ENCODE measurements at places on chromosomes 11 and 22.

- no peak overlapping the region for H3K27ac ChIP-seq
- no peak overlapping the region for H3K4me3 ChIP-seq
- H3K27me3 ChIP-seq: peaks cover 2% of the 10 kb centered on the region
- H3K36me3 ChIP-seq: no peaks in the 10 kb centered on the region
- DNase-seq: peak; percentile 36
- H3K4me1 ChIP-seq: no peaks in the 10 kb centered on the region
These were observed 64.6 kb downstream of the ARHGEF12 start for GRCh38 chr11:120400564-120401364.

- no peaks in the 10 kb centered on the region for H3K4me1 ChIP-seq
- no peak for DNase-seq
- peaks cover 61% of the 10 kb centered on the region for H3K27me3 ChIP-seq
These were observed 49.4 kb upstream of the JAM3 start for GRCh38 chr11:134019500-134019899.

DNA sequence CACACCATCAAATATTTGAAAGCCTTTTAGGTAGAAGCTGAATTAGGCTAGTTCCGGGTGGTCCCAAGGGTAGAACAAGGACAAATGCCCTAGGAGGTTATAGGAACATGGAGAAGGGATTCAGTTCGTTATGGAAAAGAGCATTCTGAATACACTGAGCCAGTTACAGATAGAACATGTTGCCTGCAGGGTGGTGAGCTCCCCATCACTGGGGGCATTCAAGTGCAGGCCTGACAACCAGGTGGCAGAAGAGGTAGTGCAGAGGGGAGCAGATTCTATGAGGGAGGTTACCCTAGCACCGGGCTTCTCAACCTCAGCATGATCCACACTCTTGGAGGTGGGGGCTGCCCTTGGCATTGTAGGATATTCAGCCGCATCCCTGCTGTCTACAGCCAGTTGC, 24.2 kb downstream of the LIF start:
- H3K4me1 ChIP-seq: peaks cover 14% of the 10 kb centered on the region
- no peaks in the 10 kb centered on the region for H3K36me3 ChIP-seq
- H3K4me3 ChIP-seq: no peak overlapping the region
- no peaks in the 10 kb centered on the region for H3K27me3 ChIP-seq
- no peak overlapping the region for H3K27ac ChIP-seq

DNA sequence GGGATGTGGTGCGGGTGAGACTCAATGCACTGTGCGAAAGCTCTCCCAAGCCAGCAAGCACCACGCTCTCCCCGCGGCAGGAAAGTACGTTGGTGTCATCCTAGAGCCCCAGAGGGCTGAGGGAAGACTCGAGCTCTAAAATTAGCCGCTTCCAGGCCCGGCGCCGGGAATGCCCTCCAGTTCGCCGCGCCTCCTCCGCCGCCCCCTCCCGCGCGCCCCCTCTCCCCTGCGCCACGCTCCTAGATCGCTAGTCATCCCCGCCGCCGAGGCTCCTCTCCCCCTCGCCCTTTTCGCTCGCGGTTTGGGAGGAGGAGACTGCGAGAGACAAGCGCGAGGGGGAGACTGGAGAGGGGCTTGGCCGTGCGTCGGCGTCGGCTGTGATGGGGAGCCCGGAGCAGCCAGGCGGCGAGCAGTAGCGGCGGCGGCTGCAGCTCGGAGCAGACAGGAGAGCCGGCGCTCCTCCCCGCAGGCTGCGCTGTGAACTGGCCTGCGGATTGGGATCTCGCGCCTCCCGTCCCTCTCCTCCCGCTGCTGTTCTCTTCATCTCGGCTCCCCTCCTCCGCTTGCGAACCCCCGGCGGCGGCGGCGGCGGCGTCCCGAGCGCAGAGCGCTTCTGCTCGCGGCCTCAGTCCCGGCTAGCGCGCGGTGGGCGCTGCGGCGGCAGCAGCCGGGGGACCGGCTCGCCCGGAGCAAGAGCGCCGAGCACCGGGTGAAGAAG, at the start of gene FAT3:
Gene FAT3, plus strand, starts transcription at position 412 of the 718 bp plus-strand sequence. CDS start 127,295 bp downstream, outside the sequence.
- H3K4me3 ChIP-seq: peak within 1 kb of the TSS; percentile 57
- no peak within 1 kb of the TSS for H3K27ac ChIP-seq
- no peaks in the 10 kb centered on the region for H3K36me3 ChIP-seq
- H3K4me1 ChIP-seq: no peaks in the 10 kb centered on the region

DNA sequence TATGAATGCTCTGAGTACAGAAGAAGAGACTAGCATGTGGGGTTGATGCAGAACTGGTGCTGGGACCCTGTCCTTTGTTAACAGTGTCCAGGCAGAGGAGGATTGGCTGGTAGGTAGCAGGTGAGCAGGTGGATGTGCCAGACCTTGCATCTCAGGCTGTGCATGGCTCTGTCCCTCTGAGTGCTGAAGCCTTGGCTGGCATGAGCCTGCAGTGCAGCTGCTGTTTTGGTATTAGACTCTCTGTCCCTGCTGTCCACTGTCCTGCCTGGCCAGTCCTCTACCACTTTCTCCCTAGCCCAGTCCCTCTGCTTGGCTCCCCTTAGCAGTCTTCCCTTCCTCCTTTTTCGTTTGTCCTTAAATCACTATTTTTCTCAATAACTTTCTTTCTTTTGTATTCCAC, 213.6 kb upstream of the ZBED5 start:
- no peaks in the 10 kb centered on the region for H3K4me1 ChIP-seq
- no peak overlapping the region for H3K27ac ChIP-seq
- no peaks in the 10 kb centered on the region for H3K27me3 ChIP-seq
- no peak for DNase-seq

DNA sequence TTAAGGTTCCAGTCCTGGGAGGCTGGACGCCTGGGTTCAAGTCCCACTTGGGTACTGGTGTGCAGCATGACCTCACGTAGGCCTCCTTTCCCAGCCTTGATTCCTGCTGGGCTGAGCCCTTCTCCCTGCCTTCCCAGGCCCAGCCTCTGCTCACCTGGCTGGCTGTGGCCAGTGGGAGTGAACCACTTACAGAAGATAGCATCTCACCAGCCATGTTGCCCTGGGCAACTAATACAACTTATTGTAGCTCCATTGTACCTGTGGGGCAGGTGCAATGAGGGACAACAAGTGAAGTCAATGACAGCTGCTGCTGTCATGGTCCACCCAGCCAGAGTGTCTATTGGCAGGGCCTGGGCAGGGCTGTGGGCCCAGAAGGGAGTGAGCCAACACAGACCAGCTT, 48.4 kb upstream of the MPEG1 start:
- H3K36me3 ChIP-seq: no peaks in the 10 kb centered on the region
- no peaks in the 10 kb centered on the region for H3K27me3 ChIP-seq

- no peak for DNase-seq
- no peak overlapping the region for H3K27ac ChIP-seq
- no peaks in the 10 kb centered on the region for H3K27me3 ChIP-seq
- no peak overlapping the region for H3K4me3 ChIP-seq
- no peaks in the 10 kb centered on the region for H3K36me3 ChIP-seq
These were observed 22.5 kb downstream of the CD5 start for GRCh38 chr11:61124574-61125309.
